ENCODE measurements at places on chromosomes 6 and 20. TPM values are rescaled to one million over a fixed set of nuclear protein-coding genes. Genes with fewer than 3 reads are reported as not detected.

Gene BPIFA1
- polyA plus RNA-seq = not detected

- no peak for DNase-seq
- H3K27ac ChIP-seq = no peak overlapping the region
- H3K4me3 ChIP-seq = no peak overlapping the region
- H3K4me1 ChIP-seq = peaks cover 4% of the 10 kb centered on the region
- no peaks in the 10 kb centered on the region for H3K27me3 ChIP-seq
- H3K36me3 ChIP-seq = peaks cover 14% of the 10 kb centered on the region
Measured at GRCh38 chr20:51725584-51726176, 42.5 kb downstream of the ATP9A start.

- H3K36me3 ChIP-seq = no peaks in the 10 kb centered on the region
- no peaks in the 10 kb centered on the region for H3K4me1 ChIP-seq
- H3K27ac ChIP-seq = no peak overlapping the region
Measured at GRCh38 chr6:128415387-128415786, 105.0 kb downstream of the PTPRK start.

Gene FOXA2
- polyA plus RNA-seq = 0.60 TPM

DNA sequence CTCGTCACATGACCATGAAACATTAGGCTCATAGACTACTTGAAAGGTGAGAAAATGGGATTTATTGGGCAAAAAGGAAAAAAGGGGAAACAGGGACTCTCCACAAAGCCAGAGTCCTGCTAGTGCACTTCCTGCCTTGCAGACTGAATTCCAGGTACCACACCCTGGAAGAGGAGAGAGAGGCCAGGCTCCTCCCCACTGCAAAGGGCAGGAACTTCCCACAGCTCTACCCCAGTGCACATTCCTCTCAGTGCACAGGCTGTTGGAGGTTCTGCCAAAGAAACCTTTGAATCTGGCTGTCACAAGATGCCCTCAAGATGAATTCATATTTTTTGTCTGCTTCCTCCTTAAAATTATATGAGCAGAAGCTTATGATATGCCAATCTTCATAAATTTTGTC lies 920.4 kb upstream of the GJE1 start:
- no peaks in the 10 kb centered on the region for H3K4me1 ChIP-seq
- H3K36me3 ChIP-seq = no peaks in the 10 kb centered on the region
- H3K27ac ChIP-seq = no peak overlapping the region

Gene NKX2-2
- polyA plus RNA-seq = 52.9 TPM

GRCh38 chr6:47135772-47136171 lies 93.6 kb upstream of the ADGRF1 start:
- no peaks in the 10 kb centered on the region for H3K4me1 ChIP-seq
- no peaks in the 10 kb centered on the region for H3K27me3 ChIP-seq
- no peak overlapping the region for H3K27ac ChIP-seq
- no peaks in the 10 kb centered on the region for H3K36me3 ChIP-seq

- H3K27ac ChIP-seq = no peak overlapping the region
- no peaks in the 10 kb centered on the region for H3K4me1 ChIP-seq
- no peaks in the 10 kb centered on the region for H3K36me3 ChIP-seq
- no peaks in the 10 kb centered on the region for H3K27me3 ChIP-seq
- no peak overlapping the region for H3K4me3 ChIP-seq
- DNase-seq = no peak
Measured at GRCh38 chr6:15962449-15962764, 166.5 kb upstream of the MYLIP start.

Gene RSPO4
- 7.4 TPM for polyA plus RNA-seq

DNA sequence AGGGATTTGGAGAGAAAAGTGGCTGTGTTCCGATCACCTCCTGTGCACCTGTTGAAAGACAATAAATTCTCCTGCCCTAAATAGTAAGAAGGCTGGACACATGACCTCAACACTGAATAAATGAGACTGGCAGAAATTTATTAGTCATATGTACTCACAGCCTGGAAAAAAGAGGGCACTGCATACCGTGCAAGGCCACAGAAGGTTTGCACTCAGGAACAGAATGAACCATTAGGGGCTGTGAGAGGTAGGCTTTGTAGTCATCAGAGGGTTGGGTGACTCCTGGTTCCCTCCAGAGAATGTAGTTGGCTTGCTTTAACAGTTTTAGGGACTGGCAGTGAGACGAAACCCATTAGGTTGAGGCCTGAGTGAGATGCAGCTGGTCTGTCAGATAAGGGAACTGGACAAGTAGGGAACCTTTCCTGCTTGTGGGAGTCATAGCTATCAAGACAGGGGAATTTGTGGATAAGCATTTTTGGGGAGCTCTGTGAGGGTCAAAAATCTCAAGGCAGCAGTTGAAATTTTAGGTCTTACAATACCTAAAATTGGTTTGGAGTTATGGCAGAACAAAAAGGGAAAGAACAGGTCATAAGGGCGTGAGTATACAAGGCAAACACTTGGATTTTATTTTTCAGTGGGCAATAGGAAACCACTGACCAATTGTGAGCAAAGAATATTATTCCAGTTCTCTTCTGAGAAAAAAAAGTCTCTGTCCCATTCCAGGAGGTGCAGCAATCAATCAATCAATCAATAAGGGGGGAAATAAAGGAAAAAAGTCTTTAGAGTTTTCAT lies 67.9 kb upstream of the BTN3A2 start:
- H3K4me1 ChIP-seq = no peaks in the 10 kb centered on the region
- no peak overlapping the region for H3K27ac ChIP-seq
- no peak for DNase-seq
- no peak overlapping the region for H3K4me3 ChIP-seq

DNA sequence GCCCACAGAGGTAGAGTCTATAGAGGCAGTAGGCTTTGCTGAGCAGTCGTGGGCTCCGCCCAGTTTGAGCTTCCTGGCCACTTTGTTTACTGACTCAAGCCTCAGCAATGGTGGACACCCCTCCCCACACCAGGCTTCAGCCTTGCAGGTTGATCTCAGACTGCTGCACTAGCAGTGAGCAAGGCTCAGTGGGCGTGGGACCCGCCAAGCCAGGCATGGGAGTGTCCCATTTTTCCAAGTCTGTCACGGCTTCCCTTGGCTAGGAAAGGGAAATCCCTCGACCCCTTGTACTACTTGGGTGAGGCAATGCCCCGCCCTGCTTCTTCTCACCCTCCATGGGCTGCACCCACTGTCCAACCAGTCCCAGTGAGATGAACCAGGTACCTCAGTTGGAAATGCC lies 135.3 kb upstream of the NT5E start:
- H3K36me3 ChIP-seq = no peaks in the 10 kb centered on the region
- no peak for DNase-seq
- no peak overlapping the region for H3K27ac ChIP-seq
- no peaks in the 10 kb centered on the region for H3K27me3 ChIP-seq
- H3K4me3 ChIP-seq = no peak overlapping the region

DNA sequence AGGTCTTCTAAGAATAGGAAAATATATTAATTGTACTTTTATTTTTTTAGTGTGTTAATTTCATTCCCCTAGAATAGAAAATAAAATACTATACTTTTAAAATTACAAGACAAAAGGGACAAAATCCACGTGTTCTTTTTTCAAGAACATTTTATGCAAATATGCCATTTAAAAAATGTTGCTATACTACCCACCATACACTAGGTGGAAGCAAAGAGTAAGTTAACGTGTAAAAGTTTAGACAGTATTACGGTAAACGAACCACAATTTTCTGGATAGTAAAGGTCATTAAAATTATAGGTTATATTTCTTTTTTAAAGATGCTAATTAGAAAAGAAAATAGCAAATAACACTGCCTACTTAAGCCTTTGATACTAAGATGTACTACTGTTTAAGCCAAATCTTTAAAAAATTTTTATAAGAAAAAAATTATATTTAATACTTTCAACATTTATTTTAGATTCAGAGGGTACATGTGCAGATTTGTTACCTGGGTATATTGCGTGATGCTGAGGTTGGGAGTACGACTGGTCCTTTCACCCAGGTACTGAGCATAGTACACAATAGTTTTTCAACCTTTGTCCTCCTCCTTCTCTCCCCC lies 287.6 kb downstream of the PHF3 start:
- DNase-seq = peak; percentile 26
- H3K27me3 ChIP-seq = no peaks in the 10 kb centered on the region
- peaks cover 5% of the 10 kb centered on the region for H3K4me1 ChIP-seq
